Psoas muscle (tissue), 8 donors: ENCODE measurements at places on chromosomes 6 and 20. TPM values are rescaled to one million over a fixed set of nuclear protein-coding genes. Genes with fewer than 3 reads are reported as not detected.
A peak's percentile ranks its signal among the peaks of the same experiment; 100 is the strongest.

Gene SLC17A1
- total RNA-seq, result not detected

GRCh38 chr6:23091795-23092194 is 522.4 kb downstream of the HDGFL1 start:
- no peaks in the 10 kb centered on the region for H3K36me3 ChIP-seq
- H3K27ac ChIP-seq, result no peak overlapping the region
- no peak overlapping the region for H3K4me3 ChIP-seq

- H3K4me1 ChIP-seq, result no peaks in the 10 kb centered on the region
- no peak overlapping the region for H3K4me3 ChIP-seq
- H3K27me3 ChIP-seq, result no peaks in the 10 kb centered on the region
- no peaks in the 10 kb centered on the region for H3K36me3 ChIP-seq
- no peak for DNase-seq
- no peak overlapping the region for H3K27ac ChIP-seq
Measured at GRCh38 chr6:137167702-137168377, 5.6 kb downstream of the IL22RA2 start.

GRCh38 chr20:39904476-39905112 is 784.4 kb downstream of the MAFB start:
- no peak overlapping the region for H3K27ac ChIP-seq
- H3K4me1 ChIP-seq, result no peaks in the 10 kb centered on the region
- no peaks in the 10 kb centered on the region for H3K27me3 ChIP-seq
- no peak overlapping the region for H3K4me3 ChIP-seq
- no peak for DNase-seq

DNA sequence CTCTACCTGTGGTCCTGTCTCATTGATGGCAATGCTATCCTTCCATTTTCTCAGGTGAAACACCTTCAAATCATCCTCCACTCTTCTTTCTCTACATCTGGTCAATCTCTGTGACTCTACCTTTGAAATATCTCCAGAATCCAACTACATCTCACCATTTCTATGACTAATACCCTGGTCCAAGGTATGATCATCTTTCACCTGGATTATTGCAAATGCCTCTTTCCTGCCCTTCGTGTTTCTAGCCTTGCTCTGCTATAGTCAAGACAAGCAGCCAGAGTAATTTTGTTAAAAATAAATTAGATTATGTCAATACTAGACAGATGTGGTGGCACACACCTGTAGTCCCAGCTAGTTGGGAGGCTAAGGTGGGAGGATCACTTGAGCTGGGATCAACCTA is 17.8 kb upstream of the BLCAP start:
- no peak overlapping the region for H3K4me3 ChIP-seq
- H3K36me3 ChIP-seq, result no peaks in the 10 kb centered on the region
- no peaks in the 10 kb centered on the region for H3K4me1 ChIP-seq

DNA sequence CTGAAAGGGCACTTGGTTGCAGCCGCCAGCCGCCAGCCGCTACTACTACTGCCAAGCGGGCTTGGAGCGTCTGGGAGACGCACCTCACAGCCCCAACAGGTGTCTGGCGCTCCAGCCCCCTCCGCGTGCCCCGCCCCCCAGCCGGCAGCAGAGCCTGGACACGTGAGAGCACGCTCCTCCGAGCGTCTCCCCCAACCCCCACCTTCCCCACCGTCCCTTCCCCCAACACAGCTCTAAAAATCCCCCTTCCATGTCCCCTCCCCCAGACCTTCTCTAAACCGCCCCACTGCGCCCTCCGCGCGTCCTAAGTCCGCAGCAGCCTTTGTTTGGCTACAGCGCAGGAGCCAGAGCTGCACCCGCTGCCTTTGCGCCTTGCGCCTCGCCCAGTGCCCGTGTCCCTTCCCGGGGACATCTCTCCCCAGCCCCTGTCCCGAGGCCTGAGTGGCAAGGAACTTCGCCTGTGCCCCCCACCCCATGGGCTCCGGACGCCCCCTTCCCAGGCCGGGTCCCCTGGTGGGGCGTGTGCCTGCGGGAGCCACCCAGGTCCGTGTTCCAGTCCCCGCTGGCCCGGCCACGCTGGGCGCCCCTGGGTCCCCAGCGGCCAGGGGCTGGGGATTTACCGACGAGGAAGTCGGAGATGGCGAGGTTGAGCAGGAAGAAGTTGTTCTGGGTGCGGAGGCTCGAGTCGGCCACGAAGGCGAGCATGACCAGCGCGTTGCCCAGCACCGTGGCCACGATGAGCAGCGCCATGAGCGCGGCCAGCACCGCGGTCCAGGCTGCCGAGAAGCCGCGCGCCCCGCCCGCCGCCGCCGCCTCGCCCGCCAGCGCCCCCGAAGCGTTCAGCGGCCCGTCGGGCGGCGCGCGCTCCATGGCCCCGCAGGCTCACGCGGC is 732 bp downstream of the HRH3 start:
- no peak overlapping the region for H3K27ac ChIP-seq
- H3K27me3 ChIP-seq, result peaks cover 11% of the 10 kb centered on the region

GRCh38 chr6:24890471-24890870 is 45.3 kb downstream of the RIPOR2 start:
- no peak for DNase-seq
- H3K4me1 ChIP-seq, result peaks cover 33% of the 10 kb centered on the region
- no peaks in the 10 kb centered on the region for H3K27me3 ChIP-seq

GRCh38 chr6:138541823-138542481 is 42.7 kb upstream of the NHSL1 start:
- no peak overlapping the region for H3K4me3 ChIP-seq
- no peaks in the 10 kb centered on the region for H3K36me3 ChIP-seq
- peak overlapping the region; percentile 32 for H3K27ac ChIP-seq
- no peak for DNase-seq

DNA sequence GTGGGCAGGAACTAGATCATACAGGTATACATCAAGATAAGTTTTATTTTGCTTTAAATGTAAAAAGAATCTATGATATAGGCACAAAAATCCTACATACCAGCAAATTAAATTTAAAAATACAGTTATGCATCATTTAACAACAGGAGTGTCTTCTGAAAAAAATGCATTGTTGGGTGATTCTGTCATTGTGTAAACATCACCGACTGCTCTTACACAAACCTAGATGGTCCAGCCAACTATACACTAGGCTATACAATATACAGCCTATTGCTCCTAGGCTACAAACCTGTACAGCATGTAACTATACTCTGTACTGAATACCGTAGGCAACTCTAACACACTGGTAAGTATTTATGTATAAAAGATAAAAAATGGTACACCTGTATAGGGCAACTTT is 139.4 kb downstream of the RNGTT start:
- no peak overlapping the region for H3K27ac ChIP-seq
- no peaks in the 10 kb centered on the region for H3K27me3 ChIP-seq
- H3K4me3 ChIP-seq, result no peak overlapping the region
- DNase-seq, result no peak
- no peaks in the 10 kb centered on the region for H3K4me1 ChIP-seq
